DMS79 treated with DMSO at 0.1 percent for 48 hours (cell line): ENCODE measurements at places on chromosomes 5 and 9.
A peak's percentile ranks its signal among the peaks of the same experiment; 100 is the strongest.

GRCh38 chr5:96336351-96336985 lies 96.6 kb downstream of the PCSK1 start:
- peak; percentile 25 for DNase-seq

DNA sequence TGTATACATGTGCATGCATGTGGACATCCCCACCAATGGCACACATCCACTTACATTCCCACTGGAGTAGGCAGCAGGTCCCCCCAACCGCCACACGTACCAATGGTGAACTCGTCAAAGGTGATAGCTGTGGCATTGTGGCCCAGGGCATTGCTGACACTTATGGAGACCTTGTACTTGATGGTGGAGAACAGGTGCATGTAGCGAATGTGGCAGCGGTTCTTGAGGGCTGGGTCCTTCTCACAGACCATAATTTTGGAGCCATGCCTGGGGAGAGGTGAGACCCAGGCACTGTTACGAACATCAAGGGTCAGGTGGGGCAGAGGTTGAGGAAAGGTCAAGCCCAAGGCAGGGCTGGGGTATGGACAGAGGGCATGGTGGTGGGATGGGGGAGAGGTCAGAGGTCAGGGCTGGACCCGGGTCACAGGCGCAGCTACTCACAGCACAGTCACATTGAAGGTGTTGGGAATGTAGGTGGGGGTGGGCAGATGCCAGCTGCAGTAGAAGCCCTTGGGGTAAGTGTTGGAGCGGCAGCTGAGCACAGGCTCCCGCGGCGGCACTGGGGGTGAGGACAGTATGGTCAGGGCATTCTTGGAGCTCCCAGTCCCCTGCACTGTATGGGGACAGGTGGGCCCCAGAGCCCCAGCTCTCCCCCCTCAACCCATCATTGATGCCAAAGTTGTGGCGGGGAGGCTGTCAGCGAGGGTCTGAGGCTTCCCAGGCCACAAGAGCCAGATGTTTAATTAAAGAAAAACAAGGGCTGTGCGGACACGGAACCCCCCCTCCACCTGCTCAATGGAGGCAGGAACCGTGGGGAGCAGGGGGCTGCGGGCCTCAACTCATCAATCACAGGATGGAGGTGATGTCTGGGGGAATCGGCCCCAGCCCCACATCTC lies 31.9 kb downstream of the CNTFR start:
- DNase-seq: no peak

DNA sequence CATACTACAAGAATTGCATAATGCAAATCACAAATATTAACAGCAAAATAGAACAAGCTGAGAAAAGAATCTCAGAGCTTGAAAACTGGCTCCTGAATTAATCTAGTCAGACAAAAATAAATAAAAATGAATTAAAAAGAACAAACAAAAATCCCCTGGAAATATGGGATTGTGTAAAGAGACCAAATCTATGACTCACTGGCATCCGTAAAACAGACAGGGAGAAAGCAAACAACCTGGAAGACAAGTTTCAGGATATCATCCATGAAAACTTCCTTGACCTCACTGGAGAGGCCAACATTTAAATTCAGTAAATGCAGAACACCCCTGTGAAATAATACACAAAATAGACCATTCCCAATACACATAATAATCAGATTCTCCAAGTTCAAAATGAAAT lies 229.3 kb upstream of the CTNND2 start:
- no peak for DNase-seq

- no peak for DNase-seq
Measured at GRCh38 chr5:172773481-172774469, 2.8 kb upstream of the DUSP1 start.

- no peak for DNase-seq
Measured at GRCh38 chr5:54944364-54944763, 41.0 kb downstream of the ESM1 start.
